ENCODE measurements at places on chromosomes 4 and X.

GRCh38 chr4:74794382-74795010, at the start of gene BTC:
TSS of gene BTC (minus strand) at chr4:74794523. CDS start at chr4:74794325, 198 bp downstream.
- DNase-seq = no peak

DNA sequence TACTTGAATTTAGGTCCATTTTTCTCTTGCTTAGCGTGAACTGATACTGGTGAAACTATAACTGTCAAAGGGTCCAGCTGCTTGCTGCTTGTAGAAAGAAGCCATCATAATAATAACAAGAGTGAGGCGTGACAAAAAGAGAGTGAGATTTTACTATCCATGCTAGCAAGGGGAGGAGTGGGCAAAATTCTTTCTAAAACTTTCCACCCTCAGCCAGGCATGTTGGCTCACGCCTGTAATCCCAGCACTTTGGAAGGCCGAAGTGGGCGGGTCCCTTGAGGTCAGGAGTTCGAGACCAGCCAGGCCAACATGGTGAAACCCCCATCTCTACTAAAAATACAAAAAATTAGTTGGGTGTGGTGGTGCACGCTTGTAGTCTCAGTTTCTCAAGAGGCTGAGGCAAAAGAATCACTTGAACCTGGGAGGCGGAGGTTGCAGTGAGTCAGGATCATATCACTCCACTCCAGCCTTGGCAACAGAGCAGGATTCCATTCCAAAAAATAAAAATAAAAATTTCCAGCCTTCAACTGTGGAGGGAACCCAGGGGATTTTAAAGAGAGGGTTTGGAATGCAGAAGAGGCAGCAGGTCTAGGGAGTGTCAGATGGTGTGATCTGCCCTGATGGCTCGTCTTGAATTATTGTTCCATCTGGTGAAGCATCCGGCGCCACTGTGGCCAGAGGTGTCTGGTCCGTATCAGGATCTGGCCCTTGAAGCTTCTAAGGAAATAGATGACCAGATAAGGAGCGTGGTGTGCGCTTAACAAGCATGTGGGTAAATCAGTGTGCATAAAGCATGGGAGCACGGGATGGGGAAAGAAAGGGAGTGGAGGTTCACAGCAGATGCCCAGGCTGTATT, 51.8 kb downstream of the LRP2BP start:
- DNase-seq = no peak

- DNase-seq = no peak
Measured at GRCh38 chr4:111630705-111631104, 514.5 kb upstream of the FAM241A start.

DNA sequence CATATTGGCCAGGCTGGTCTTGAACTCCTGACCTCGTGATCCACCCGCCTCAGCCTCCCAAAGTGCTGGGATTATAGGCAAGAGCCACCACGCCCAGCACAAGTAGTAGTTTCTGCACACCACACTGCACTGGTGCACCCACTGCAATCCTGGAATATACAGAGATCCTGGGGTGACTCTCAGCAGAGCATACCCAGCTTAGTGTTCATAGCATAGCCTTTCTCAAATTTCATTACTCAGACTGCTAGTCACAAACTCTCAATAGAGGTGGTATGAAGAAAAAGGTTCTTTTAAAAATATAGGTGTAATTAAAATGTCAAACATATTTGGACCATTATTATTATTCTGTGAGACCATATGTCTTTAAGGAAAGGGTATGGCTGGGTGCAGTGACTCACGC, 6.2 kb upstream of the ARHGAP10 start:
- DNase-seq = no peak

- DNase-seq = no peak
Measured at GRCh38 chr4:158079661-158080060, 93.2 kb downstream of the GASK1B start.

GRCh38 chrX:74291964-74292807, 11.8 kb upstream of the ZCCHC13 start:
- peak; percentile 63 for DNase-seq

DNA sequence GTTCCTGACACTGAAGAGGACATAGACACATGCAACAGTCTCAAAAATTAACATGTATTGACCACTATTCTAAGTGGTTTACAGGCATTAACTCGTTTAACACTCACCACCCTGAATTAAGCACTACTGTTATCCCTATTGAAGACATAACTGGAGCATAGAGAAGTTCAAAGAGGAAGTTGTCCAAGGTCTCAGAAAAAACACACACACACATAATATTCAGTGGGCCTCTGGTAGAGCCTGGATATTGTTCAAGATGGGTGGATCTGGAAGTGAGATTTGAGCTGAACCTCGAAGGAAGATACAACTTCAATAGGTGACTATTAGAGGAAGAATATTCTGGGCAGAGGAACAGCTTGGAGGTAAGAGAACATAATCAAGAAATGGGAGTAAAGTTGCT, 334.9 kb downstream of the HNRNPD start:
- no peak for DNase-seq

DNA sequence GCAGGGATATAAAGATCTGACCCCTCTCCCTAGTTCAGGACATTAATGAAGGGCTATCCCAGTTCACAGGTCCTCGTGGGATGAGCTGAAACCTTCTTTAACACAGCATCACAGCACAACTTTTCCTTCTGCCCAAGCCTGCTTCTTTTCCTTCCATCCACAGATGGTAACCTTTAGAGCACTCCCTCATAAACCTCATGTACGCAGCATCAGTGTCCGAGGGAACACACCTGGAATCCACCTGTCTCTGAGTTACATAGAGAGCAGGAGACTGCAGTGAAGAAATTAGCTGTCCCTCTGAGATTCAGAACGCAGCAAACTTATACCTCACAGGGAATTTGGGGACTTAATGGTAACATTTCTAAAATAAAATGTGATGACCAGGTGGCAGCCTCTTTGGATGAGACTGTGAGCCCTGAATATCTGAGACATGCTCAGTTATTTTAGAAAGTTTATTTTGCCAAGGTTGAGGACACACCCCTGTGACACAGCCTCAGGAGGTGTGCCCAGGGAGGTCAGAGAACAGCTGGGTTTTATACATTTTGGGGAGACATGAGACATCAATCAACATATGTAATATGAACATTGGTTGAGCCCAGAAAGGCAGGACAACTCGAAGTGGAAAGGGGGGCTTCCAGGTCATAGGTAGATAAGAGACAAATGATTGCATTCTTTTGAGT, 73.8 kb upstream of the PACRGL start:
- no peak for DNase-seq

DNA sequence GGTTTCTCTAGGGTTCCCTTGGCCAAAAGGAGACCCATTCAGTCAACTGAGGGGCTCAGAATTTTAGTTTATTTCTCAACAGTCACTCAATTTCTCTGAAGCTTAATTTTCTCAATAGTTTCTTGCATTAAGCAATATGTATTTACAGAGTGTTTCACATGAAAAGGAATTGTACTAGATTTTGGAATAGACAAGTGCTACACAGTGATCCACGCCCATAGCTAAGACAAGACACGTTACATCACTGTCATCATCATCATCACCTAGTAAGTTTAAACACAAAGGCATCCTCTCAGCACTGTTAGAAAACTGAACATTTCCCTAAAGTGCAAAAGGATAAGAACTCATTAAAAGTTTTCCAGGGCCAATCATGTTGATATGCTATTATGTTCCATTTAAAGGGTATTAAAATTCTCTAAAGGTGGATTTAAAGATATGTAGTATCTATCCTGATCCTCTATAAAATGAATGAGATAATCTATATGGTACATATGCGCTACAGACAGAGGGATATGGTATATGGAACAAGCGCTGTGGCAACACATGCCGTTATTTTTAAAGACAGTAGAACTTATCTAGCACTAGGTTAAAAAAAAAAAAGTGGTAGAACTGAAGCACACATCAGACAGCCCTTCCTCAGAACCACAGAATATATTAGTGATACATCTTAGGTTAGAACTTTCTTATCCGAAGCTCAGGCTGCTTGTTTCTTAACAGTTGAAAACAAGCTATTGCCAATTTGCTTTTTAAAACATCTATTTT, 12.1 kb downstream of the PPA2 start:
- DNase-seq = no peak

GRCh38 chr4:116395408-116395807, 690.0 kb downstream of the TRAM1L1 start:
- DNase-seq = no peak

- no peak for DNase-seq
Measured at GRCh38 chrX:145823132-145823531, 5.5 kb downstream of the SLITRK2 start.

GRCh38 chr4:55409468-55410171, 13.9 kb downstream of the TMEM165 start:
- DNase-seq = no peak

DNA sequence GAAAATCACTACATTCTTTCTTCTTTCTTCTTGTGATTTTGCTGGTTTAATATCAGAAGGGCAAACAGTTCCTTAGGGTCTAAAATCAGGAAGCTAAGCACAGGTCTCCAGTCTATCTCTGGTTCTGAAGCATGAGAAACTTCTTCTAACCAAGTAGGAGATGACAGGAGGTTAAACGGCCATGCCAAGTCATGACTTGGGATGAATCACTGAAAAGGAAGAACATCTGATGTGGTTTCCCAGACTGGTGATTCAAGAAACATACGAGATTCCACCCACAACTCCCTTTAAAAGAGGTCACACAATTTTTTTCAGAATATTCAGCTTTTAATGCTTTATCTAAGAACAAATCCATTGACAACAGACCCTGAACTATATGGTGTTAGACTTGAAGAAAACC, 684.0 kb upstream of the PRKX start:
- no peak for DNase-seq

- DNase-seq = no peak
Measured at GRCh38 chr4:109998867-109999584, 86.3 kb downstream of the EGF start.

- DNase-seq = no peak
Measured at GRCh38 chr4:122707497-122707896, 25.0 kb upstream of the BBS12 start.

- no peak for DNase-seq
Measured at GRCh38 chrX:120522820-120523219, 37.9 kb downstream of the CUL4B start.

DNA sequence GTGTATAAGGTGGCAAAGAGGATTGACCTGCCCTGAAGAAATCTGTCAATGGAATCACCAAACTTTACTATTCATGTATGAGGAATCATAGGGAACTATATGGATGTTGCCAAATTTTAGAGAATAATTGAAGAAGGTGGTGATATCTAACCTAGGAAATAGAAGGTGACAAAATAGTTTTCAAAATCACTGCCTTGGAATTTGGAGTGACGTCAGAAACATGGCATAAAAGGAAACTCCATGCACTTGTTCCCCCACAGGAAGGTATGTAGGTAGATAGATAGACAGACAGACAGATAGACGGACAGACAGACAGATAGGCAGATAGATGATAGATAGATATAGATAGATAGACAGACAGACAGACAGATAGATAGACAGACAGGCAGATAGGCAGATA, 793.9 kb upstream of the AMOT start:
- no peak for DNase-seq

DNA sequence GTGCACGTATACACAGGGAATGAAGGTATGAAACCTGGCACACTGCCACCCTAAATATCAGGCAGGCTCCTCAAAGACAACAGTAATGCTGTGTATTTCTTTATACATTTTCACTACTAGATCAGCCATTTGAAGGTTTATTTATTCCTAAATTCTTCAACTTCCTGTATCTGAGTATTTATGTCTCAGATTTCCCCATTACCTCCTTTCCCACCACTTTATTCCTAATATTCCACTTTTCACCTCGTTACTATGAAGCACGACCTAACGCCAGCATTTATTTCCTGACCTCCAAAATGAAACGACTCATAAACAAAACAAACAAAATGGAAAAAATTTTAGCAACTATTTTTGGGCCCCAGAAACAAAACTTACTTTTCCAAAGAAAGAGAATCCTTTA, 69.6 kb downstream of the MAML3 start:
- DNase-seq = no peak

- no peak for DNase-seq
Measured at GRCh38 chrX:151476604-151477303, 79.7 kb downstream of the VMA21 start.

DNA sequence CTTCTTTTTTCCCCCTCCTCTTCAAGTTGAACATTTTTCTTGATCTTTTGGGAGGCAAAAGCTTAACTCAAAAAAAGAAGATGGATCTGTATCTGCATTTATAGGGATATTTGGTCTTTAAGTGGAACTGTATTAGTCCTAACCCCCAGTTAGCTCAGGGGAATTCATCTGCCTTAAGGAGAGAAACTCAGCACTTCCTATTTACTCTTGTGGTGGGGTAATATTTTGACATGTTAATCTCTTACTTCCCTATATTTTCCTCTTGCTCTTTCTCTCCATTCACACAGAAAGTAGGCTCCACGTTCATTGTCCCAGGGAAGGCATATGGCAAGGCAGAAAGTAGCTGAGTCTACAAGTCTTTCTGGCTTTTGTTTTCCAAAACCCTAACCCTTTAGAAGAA, 5.3 kb downstream of the LRRC66 start:
- DNase-seq = no peak

GRCh38 chr4:105805501-105806120, 89.7 kb upstream of the NPNT start:
- no peak for DNase-seq

DNA sequence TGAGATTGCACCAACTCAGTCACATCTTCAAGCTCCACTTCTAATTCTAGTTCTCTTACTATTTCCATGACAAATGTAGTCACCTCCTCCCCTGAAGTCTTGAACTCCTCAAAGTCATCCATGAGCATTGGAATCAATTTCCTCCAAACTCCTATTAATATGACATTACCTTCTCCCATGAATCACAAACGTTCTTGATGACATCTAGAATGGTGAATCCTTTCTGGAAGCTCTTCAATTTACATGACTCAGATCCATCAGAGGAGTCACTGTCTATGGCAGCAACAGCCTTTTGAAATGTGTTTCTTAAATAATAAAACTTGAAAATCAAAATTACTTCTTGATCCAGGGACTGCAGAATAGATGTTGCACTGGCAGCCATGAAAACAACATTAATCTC, 34.5 kb downstream of the GALNTL6 start:
- DNase-seq = no peak

DNA sequence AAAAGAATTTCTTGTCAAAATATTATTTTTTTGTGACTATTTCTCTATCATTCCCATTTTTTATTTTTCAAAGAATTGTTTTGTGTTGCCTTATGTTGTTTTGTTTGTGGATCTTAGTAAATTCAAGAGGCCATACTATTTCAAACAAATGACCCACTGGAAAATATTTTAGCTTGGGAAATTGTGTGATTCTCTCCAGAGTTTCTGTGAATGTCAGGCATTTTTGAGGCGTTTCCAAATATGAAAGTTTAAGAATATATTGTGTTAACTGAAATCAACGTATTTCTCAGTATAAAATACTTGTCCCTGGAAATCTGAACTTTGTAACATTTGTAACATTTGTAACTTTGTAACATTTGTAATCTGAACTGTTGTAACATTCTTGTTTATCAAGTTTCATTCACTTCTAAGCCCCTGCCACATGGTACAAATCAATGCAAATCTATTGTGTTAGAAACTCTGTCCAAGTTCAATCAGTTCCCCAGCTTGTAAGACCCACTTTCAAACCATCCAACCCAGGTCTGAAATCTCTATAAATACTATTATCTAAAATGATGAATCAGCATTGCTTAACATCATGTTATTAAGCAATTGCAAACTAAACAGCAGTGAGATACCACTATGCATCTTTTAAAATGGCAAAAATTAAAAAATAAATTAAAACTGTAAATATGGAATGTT, 465.4 kb upstream of the GRID2 start:
- no peak for DNase-seq

GRCh38 chrX:138886769-138887168, 175.3 kb upstream of the FGF13 start:
- no peak for DNase-seq
